Fibroblast of the aortic adventitia (primary cell): ENCODE measurements at places on chromosomes 3 and 15.

DNA sequence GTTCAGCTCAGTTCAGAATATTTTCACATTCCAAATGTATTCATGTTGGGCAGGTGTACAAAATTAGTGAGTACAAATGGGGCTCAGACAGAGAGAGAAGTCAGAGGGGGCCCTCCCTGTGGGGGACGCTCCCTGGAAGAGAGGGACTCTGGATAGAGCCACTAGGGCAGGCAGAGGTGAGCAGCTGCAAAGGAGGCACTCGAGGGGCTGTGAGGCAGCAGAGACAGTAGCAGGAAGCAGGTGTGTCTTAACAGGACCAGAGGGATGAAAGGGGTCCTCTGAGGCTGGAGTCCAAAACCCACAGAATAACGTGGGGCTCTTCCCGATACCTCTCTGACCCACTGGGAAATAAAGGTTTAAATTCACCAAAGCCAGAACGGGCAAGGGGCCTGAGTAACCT lies 127.1 kb downstream of the MEGF11 start:
- no peak for DNase-seq

DNA sequence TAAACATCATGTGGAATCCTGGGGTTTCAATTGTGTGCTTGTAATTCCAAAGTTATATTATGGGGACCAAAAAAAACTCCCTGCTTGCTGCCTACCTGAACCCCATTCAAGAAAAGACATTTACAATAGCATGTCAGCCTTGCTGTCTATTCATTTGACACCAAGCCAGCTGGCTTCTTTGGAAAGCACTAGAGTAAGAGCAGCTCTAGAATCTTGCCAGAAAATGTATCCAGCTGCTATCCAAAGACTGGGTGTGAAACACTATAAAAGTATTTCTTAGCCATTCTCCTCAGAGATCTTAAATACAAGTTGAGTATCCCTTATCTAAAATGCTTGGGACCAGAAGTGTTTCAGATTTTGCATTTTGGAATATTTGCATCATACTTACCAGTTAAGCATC lies 87.4 kb downstream of the RAD18 start:
- DNase-seq: peak; percentile 93

GRCh38 chr3:143831208-143831607 lies 17.1 kb downstream of the SLC9A9 start:
- DNase-seq: peak; percentile 89

DNA sequence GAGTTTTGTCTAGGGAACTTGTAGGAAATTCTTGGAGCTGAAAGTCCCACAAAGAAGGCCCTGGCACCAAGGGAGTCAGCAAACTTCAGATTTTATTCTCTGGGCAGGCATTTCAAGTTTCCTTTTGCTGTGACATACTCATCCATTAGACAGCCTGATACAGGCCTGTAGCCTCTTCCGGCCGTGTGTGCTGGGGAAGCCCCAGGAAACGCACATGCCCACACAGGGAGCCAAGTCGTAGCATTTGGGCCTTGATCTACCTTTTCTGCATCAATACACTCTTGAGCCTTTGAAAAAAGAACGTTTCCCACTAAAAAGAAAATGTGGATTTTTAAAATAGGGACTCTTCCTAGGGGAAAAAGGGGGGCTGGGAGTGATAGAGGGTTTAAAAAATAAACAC lies 15.0 kb downstream of the TIGIT start:
- no peak for DNase-seq

- DNase-seq: no peak
Observed at GRCh38 chr3:43906849-43907507, 216.2 kb downstream of the ABHD5 start.
